ENCODE measurements at places on chromosomes 12 and 14.

GRCh38 chr12:57558864-57559263 is 9.0 kb downstream of the KIF5A start:
- DNase-seq, result no peak

GRCh38 chr12:772056-772697 is 19.8 kb downstream of the WNK1 start:
- no peak for DNase-seq

GRCh38 chr14:23577004-23577681 is 1.4 kb downstream of the JPH4 start:
- no peak for DNase-seq

GRCh38 chr12:14769466-14769968 is 33.8 kb downstream of the WBP11 start:
- DNase-seq, result no peak

GRCh38 chr14:71481021-71481654 is 451.1 kb upstream of the RGS6 start:
- peak; percentile 36 for DNase-seq

- no peak for DNase-seq
Observed at GRCh38 chr12:74286254-74286653, 251.4 kb upstream of the ATXN7L3B start.

DNA sequence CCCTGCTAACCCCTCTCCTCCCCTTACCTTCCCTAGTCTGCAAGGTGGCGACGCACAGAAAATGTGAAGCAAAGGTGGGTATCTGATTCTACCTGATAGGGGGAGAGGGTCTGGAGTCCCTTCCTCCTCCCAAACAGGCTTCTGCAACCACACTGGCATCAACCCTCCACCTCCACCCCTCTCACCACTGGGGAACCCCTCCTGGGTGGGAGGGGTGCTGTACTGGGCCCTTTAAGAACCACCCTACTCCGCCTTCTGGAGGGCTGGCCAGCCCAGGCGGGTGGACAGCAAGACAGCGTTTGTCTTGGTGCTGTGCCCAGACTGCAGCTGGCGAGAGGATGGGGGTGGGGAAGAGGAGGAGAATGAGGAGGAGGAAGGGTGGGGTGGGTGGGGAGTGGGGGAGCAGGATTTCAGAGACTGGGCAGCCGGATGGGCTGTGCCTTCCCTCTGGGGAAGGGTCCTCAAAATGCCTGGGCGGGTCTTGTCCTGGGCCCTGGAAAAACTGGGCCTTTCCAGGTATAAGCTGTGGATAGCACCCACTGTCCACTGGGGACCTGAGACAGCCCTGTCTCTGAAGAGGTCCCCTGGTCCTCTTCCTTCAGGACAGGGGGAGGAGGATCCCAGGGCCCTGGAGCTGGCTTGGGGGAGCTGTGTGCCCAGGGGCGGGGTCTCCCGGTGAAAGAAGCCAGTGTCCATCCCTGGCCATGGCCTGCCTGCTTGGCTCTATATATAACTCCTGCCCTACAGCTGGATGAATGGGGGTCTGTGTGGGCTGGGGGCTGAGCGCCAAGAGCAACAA is 2.8 kb downstream of the TNS2 start:
- DNase-seq, result no peak

DNA sequence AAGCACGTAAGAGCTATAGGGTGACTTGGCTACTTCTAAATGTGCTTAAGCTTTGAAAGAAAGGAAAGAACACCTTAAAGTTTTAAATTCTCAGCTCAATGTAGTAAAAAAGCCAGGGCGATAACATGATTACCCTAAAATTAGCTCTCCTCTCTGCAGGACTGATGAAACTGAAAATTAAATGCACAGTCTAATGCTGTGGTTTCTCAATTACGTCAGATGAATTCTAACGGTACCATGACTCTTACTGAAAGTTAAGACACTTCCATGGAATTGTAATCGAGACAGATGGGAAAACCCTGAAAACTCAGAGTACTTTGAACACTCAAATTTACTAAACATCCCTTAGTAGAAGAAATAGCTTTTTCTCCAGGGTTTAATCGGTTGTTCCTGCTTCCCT is 25.9 kb upstream of the PRKD1 start:
- no peak for DNase-seq

DNA sequence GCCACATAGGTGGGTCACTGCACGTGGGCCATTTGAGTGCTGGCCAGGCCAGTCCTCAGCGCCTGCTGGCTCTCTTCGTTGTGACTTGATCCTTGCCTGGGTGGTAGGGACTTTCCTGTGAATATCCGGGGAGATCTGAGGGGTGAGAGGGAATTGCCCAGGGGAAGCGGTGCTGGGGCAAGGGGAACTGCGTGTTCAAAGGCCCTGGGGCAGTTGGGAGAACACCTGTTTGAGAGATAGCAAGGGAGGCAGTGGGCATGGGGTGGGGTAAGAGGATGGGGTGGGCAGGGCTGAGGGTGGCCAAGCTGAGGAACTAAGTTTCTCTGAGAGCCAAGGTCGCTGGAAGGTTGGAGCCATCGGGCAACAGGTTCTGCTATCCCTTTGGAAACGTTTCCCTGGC is 25.0 kb downstream of the SETD1B start:
- no peak for DNase-seq

GRCh38 chr14:68020999-68021663 is 201.6 kb downstream of the RAD51B start:
- no peak for DNase-seq

GRCh38 chr14:79605849-79606248 is 605.5 kb downstream of the DIO2 start:
- DNase-seq, result no peak

All from inflammatory macrophage (primary cell).